A375 (cell line): ENCODE measurements at places on chromosomes 1 and 21. TPM values are rescaled to one million over a fixed set of nuclear protein-coding genes. Genes with fewer than 3 reads are reported as not detected.

Gene EDARADD
- 0.13 and 1.2 TPM in 2 replicates for total RNA-seq

Gene ADAM30
- not detected in 2 replicates for total RNA-seq

Gene RAB13
- 76.3 and 82.2 TPM in 2 replicates for total RNA-seq

Gene KLHDC9
- total RNA-seq, result not detected in 2 replicates

Gene RGSL1
- not detected in 2 replicates for total RNA-seq

Gene SLC16A4
- 16.1 and 16.8 TPM in 2 replicates for total RNA-seq

Gene BRDT
- total RNA-seq, result not detected in 2 replicates

Gene PLD5
- 0.04 and 0.05 TPM in 2 replicates for total RNA-seq

Gene SPRR2D
- 0.40 and 1.4 TPM in 2 replicates for total RNA-seq

Gene NPL
- total RNA-seq, result 2.4 and 6.9 TPM in 2 replicates

Gene ZC3H12A
- total RNA-seq, result 14.9 and 16.8 TPM in 2 replicates

Gene HSD3B1
- not detected in 2 replicates for total RNA-seq

Gene FOXJ3
- 31.0 and 31.1 TPM in 2 replicates for total RNA-seq

Gene C8B
- not detected in 2 replicates for total RNA-seq

Gene PIK3C2B
- 3.8 and 6.5 TPM in 2 replicates for total RNA-seq

Gene VSIG8
- not detected in 2 replicates for total RNA-seq

Gene CASZ1
- 0.88 and 0.98 TPM in 2 replicates for total RNA-seq
